GM13976 (cell line): ENCODE measurements at places on chromosomes 2 and 18.

- no peak for DNase-seq
Measured at GRCh38 chr2:120857931-120858330, 122.3 kb downstream of the GLI2 start.

DNA sequence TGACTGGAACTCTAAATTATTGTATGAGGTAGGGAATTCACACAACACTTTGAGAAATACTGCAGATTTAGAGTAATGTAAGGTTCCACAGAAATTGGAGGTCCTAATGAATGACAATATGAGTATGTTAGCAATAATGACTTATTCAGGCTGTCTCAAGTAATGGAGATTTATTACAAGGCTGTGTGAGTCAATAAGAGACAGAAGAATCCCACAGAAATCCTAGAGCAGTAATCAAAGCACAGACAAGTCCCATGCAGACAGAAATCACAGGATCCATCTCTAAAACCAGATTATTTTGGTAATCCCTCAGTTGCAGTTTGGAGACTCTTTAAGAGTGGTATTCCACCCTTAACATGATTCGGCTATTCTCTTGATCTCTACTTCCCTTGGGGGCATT, 83.6 kb downstream of the FAM161A start:
- no peak for DNase-seq

DNA sequence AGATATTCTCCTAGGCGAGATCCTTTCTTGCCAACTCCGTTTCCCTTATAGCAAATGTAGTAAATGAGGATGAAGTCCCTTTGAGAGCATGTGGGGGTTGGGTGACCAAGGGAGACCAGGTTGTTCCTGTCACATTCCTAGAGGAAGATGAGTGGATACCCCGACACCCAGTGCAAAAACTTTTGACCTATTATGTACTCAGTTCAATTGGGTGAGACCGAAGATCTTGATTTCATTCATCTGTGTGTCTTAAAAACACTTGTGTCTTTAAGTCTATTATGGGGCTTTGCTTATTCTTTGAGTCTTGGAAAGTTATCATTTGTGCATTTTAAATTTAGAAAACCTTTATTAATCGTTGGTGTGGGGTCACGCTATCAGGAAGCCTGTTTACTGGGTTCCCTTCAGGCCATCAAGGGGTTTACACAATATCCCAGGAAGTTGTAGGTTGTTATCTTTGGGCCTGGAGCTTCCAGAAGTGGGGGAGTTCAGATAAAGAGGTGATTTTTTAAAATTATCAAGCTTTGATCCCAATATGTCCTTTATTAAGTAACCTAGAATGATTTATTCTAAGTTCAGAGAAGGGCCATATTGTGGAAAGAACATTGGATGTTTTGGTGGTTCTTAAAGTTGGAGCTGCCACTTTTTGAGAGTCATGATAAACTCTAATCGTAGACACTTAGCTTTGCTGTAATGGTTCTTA, 2.8 kb downstream of the RHOB start:
- DNase-seq, result no peak

GRCh38 chr2:48905696-48906095, 150.2 kb upstream of the LHCGR start:
- DNase-seq, result no peak

- DNase-seq, result no peak
Measured at GRCh38 chr18:2894131-2894840, 47.5 kb downstream of the EMILIN2 start.

- no peak for DNase-seq
Measured at GRCh38 chr2:169237286-169237685, 125.0 kb downstream of the LRP2 start.

DNA sequence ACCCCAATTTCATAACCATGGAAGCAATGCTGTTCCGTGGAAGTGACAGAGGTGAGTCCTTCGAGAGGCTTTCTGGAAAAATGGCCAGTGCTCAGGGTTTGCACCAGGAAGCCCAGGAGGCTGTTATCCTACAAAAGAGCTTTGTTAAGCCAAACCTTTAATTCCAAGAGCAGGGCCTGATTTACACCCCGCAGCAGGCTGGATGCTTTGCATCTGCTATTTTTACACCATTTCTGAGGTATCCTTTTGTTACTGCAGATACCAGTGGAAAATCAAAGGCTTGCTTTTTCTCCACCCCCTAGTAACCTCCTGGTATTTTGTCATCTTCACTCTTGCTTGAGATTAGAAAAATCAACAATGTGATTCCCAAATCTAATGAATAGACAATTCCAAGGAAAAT, 380.6 kb downstream of the SOX11 start:
- no peak for DNase-seq

DNA sequence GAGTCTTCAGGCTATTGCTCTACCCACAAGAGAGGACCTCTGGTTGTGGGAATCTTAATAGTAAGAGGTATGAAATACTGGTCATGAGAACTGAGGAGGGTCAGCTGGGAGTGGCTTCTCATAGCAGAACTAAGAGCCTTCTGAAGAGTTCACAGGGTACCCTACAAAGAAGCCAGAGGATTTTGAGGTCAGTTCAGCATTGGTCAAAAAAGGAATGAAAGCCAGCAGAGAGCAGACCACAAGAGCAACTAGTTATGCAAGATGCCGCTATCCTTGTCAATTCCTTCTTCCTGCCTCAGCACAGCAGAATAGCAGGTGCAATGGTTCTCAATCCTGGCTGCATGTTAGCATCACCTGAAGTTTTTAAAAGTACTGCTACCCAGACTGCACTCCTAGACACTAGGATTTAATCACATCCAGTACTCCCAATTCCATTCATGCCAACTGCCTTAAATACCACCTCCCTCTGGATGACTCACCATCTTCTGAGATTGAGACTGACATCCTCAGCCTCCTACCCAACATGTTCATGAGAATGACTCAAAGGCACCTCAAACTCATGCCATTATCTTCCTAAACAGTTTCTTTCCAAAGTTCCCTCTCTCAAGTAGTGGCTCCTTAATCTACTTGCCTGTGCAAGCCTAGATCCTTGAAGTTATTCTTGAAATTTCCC, 81.0 kb upstream of the RBMS1 start:
- no peak for DNase-seq

- no peak for DNase-seq
Measured at GRCh38 chr18:12842459-12843380, 41.3 kb downstream of the PTPN2 start.

DNA sequence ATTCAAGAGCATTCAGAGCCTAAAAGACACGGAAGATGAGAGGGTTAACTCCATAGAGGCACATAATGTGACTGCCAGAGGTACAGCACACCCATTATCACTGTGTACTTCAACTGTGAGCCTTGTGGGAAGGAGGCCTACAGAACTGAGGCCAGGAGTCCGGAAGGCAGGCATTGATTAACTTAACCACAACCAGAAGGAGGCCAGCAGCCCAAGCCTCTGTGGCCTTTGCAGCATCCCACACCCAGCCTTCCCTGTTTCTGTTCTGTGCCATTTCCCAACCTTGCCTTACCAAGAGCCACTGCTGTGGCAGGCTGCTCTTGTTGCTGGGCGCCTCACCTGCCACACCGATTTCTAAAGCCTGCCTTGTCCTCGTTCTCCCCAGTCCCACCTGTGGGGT, 27.2 kb downstream of the SIGLEC15 start:
- DNase-seq, result no peak
